Activated CD4-positive, alpha-beta T cell treated with anti-CD3 and anti-CD28 coated beads, Interleukin-2, Interleukin-6, amounts not matched to agents 100 ng/mL and 50 ng/mL, durations not matched to agents 16 hours and 8 hours (primary cell): ENCODE measurements at places on chromosomes 2 and 18.

DNA sequence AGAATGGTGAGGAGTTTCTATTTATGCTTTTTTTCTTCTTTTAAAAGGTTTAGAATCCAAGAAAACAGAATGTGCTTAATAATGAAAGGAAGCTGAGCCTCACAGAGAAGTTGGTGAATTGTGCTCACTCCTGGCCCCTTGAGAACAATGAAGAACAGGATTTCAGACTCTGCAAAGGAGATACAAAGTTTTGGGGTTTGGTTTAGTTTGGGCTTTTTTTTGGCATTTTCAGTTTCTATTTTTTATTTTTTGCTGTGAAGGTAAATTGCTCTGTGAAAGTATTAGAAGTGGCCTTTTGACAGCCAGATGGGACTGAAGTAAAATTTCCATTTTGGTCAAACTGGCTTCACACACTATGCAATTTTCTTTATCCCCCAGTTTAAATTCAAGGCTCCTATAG is 247.3 kb upstream of the GYPC start:
- no peak for DNase-seq

DNA sequence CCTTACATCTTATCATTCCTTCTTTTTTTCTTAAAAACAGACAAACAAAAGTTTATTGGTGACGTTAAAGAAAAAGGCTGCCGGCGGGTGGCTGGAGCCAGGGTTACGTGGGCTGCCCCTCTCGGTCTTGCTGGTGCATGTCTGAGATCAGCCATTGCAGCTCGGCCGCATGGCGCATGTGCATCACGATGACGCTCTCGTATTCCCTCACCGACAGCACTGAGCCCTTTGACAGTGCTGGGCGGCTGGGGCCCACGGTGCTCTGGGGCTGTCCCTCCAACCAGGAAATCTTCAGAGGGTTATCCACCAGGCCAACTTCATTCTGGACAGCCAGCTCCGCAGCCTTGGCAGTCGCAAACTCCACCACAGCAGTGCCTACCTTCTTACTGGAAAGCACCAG is 1081.8 kb upstream of the TMEFF2 start:
- no peak for DNase-seq

DNA sequence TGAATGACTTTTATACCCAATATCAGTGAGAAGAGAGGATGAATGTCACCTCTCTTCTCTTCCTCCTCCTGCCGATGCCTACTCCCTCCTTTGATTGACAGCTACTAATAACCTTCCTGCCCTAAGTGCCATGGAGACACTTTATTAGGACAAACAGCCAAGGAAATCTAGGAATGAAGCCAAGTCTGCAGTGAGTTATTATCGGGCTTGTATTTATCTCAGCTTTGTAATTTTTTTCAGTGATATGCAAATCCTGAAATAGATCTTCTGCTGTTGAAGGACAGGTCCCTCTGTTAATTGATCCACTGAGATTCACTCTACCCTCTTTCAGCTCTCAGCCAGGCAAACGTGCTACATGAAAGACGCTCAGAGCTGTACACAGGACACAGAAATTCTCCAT is 686.7 kb downstream of the TMEM182 start:
- DNase-seq: no peak

- DNase-seq: no peak
Measured at GRCh38 chr18:6659963-6660725, 69.4 kb upstream of the ARHGAP28 start.

GRCh38 chr2:71505086-71505769 is 51.9 kb downstream of the DYSF start:
- no peak for DNase-seq

DNA sequence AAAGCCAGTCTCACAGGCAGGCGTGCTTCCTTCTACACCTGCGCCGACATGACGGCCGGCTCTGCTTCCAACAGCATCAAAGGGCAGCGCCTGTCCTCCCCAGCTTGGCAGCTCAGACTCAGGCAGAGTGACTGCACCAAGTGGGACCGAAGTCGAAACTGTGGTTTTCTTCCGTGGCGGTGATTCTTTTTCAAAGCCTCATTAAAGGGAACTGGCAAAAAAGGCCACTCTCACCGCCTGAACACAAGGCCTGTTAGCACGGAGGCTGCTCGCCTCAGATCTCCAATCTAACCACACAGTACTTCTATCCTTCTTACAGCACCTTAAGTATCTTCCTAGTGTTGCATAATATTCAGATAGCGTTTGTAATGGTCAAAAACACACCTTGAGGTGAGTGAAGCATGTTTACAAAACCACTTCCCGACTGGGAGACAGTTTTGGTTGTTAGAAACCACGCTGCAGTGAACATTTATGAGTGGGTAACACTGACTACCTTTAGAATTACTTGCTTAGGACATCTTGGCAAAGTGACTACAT is 236.4 kb downstream of the HDAC4 start:
- DNase-seq: peak; percentile 44
